CD4-positive, CD25-positive, alpha-beta regulatory T cell (primary cell): ENCODE measurements at places on chromosomes 13 and 19.

DNA sequence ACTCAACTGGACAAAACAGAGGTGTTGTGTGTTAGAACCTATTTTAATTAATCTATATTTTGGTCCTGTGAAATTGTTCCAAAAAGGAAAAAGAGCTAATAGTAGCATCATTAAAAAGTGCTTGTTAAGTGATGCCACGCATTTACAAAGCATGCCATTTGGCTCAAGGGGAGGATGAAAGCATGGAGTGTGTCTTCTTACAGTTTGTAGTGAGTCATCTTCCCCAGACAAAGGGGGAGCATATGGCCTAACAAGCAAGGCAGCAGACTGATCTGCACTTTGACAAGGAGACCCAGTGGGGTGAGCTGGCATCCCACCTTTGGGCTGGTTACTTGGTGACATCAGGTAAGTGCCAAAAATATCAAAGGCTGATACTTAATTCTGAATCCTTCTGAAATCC is 297.0 kb downstream of the FGF9 start:
- H3K4me1 ChIP-seq, result no peaks in the 10 kb centered on the region
- H3K36me3 ChIP-seq, result no peaks in the 10 kb centered on the region
- no peak overlapping the region for H3K4me3 ChIP-seq
- no peak overlapping the region for H3K27ac ChIP-seq
- no peaks in the 10 kb centered on the region for H3K27me3 ChIP-seq

GRCh38 chr19:40235238-40236025 is 8.9 kb upstream of the CCNP start:
- no peak overlapping the region for H3K27ac ChIP-seq
- H3K36me3 ChIP-seq, result peaks cover 49% of the 10 kb centered on the region
- H3K4me1 ChIP-seq, result no peaks in the 10 kb centered on the region
- no peak overlapping the region for H3K4me3 ChIP-seq
- H3K27me3 ChIP-seq, result no peaks in the 10 kb centered on the region

DNA sequence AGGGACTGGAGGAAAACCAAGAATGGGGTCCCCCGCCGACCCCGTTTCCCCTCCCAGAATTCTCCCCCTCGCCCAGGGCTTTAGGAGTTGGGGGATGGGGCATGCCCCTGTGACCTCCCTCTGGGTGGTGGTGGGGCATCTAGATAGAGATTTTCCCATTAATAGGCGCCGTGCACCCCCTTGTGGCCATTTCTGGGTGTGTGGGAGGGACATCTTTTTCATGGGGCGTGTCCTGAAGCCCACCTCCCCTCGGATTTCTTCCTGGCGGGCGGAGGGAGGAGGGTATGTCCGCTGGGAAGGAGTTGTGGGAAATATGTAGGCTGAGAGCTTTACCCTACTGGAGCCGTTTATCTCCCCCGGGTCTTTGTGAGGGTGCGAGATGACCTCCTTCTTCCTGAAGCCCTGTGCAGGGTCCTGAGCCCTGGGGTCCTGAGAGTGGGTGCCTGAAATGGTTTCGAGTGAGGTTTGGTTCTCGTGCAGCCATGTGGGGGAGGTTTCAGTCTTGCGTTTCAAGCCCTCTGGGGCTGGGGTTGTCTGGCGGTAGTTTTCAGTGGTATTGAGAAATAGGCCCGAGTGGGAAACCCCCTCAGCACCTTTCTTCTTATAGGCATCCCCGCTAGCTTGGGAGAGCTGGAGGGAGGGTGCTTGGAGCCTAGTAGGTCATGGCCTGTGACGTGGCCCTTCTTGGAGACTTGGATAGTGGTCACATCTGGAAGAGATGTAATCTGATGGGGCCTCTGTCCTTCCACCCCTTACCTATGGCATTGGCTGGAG is 1.0 kb downstream of the PRMT1 start:
- peaks cover 45% of the 10 kb centered on the region for H3K4me1 ChIP-seq
- H3K4me3 ChIP-seq, result peak overlapping the region; percentile 53
- DNase-seq, result peak; percentile 72

DNA sequence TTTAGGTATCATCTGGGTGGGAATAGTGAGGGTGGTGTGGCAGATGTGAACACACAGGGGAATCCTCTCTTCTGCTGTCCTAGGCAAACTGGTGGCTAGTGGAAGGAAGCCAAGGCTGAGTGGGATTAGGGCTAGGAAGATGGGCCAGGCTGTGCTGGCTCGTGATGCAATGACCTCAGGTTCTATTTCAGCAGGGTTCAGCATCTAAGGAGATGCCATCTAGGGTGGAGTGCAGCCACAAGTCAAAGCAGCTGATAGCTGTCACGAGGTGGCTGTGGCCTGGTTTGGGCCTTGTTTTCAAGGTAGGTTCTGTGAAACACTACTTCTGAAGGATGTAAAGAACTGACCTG is 21.6 kb downstream of the ARL11 start:
- H3K27me3 ChIP-seq, result no peaks in the 10 kb centered on the region
- H3K36me3 ChIP-seq, result no peaks in the 10 kb centered on the region
- DNase-seq, result no peak
- H3K4me1 ChIP-seq, result peaks cover 9% of the 10 kb centered on the region
- no peak overlapping the region for H3K27ac ChIP-seq
- H3K4me3 ChIP-seq, result no peak overlapping the region

DNA sequence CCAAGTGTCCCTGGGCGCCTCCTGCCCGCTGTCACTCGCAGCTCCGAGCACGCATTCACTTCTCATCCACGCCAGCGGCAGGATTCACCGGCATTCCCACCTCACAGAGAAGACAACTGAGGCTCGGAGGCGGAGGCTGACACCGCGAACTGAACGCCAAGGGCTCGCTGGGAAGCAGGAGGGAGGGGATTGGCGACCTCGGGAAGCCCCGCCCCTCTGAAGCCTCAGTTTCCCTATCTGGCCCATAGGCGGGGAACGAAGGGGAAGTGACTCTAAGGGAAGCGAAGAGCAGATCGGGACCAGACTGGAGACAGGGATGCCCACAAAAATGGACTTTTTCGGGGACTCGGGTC is 256 bp downstream of the MICOS13 start:
- DNase-seq, result no peak
- H3K27ac ChIP-seq, result peak overlapping the region; percentile 97
- no peaks in the 10 kb centered on the region for H3K27me3 ChIP-seq
- peaks cover 18% of the 10 kb centered on the region for H3K4me1 ChIP-seq
- peak overlapping the region; percentile 80 for H3K4me3 ChIP-seq

- H3K4me3 ChIP-seq, result no peak overlapping the region
- H3K27ac ChIP-seq, result no peak overlapping the region
- no peak for DNase-seq
Measured at GRCh38 chr19:8239528-8240273, 30.5 kb downstream of the CERS4 start.

- H3K4me1 ChIP-seq, result peaks cover 68% of the 10 kb centered on the region
- DNase-seq, result peak; percentile 77
- H3K36me3 ChIP-seq, result peaks cover 4% of the 10 kb centered on the region
- peak overlapping the region; percentile 92 for H3K27ac ChIP-seq
- no peaks in the 10 kb centered on the region for H3K27me3 ChIP-seq
Measured at GRCh38 chr19:661427-662196, 1.4 kb downstream of the RNF126 start.
